ENCODE measurements at places on chromosomes 7 and 10.

GRCh38 chr7:25238066-25238725 is 9.9 kb upstream of the NPVF start:
- DNase-seq = no peak

GRCh38 chr7:115499956-115500355 is 530.6 kb downstream of the TFEC start:
- DNase-seq = no peak

DNA sequence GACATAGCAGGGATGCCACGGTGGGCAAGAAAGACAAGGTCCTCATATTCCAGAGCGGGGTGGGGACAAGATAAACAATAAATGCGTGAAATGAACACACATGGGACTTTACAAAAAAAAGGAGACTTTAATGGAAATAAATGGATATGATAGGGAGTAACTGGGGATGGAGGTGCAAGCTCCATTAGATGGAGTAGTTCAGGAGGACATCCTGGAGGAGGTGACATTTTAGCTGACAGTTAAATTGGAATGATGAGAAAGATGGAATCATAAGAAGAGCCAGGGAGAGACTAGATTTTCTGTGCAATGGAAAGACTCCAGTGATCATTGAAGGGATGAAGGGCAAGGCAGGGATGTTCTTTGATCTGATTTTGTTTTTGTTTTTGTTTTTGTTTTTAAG is 83.6 kb upstream of the MYL10 start:
- no peak for DNase-seq

DNA sequence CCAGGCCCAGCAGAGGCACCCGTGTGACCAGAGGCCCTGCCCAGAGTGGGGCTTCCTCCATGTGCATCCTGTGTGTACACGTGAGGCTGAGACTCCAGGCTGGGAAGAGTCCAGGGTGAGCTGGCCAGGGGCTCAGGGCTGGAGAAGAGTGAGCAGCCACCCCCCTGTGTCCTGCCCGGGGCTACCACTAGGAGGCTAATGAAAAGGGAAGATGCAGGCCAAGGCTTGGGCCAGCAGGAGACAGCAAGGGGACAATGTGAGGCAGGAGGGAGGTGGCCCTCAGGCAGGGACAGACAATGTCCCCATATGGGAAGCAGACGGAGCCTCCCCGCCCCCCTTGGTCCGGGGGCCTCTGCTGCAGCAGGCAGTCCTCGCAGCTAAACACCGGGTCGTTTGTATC is 102.0 kb downstream of the HIF1AN start:
- no peak for DNase-seq

- DNase-seq = no peak
Observed at GRCh38 chr7:131879424-131879823, 323.0 kb upstream of the PODXL start.

DNA sequence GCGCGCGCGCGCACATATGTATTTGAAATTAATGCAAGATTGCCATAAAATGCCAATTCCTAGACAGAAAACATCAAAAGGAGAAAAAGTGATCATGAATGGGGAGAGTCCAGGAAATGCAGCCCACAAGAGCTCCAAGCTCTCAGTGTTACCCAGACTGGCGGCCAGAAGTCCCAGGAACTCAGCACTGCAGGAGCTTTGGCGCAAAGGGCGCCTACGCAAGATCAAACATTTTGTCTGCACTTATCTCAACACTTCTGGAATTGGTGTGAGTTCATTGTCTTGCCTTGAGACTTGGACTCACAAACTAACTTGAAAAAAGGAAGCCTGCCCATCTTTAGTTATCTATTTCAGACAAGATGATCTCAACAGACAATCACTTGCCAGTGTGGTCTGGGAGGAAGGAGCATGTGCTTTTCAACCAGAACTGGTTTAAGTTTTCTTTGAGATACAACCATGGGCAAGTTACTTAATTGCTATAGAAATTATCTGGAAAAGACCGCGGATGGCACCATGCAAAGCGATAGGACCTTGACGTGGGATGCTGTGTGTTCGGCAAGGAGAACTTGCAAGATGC is 77.2 kb downstream of the KIAA1549 start:
- no peak for DNase-seq

DNA sequence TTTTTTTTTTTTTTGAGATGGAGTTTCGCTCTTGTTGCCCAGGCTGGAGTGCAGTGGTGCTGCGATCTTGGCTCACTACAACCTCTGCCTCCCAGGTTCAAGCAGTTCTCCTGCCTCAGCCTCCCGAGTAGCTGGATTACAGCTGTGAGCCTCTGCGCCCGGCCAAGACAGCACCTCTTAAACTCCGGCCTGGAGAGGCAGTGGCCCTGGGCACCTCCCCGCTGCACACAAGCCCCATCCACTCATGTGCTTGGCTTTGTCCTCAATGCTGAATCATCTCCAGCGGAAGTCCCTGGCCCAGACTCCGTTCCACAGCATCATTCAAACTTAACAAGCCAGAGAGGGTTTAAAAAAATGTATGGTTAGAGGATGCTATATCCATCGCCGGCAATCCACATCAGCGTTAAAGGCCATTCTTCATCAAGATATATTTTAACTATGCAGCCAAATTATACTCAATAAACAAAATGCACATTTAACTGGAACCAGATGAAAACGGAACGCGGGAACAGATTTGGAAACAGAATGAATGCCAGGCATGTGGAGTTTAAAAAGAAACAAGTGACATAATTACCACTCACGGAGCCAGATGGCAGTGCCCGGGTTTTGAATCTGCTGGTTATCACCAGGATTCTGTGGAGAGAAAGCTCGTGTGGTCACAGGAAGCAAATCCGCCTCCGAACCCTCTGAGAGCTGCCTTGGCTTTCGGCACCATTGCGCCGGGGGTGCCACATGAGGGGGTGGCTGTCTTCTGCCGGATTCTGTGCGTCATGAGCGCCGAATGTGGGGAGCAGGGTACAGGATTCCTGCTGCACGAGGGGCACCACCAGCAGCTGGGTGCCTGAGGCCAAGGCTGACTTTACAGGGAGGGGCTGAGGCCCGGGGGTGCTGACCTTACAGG is 45.6 kb upstream of the CFAP46 start:
- no peak for DNase-seq

- DNase-seq = no peak
Observed at GRCh38 chr7:28128608-28129007, 52.0 kb downstream of the JAZF1 start.
